ENCODE measurements at places on chromosomes 6 and 20. TPM values are rescaled to one million over a fixed set of nuclear protein-coding genes. Genes with fewer than 3 reads are reported as not detected.

DNA sequence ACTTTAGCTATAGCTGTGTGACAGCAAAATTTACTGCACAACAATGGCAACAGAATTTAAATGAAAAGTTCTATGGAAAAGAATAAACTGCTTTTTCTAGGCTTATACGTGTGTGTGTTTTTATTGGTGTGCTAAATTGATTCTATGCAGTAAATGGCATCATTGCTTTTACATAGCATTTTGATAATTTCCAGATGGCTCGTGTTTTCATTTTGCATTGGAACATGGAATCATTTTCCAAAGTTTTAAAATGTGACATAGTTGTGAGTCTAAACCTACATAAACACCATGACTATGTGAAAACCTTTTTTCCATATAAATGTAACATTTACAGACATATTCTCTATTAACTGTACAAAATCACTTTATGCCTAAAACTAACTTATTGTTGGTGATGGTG, 127.8 kb downstream of the SIM1 start:
- no peaks in the 10 kb centered on the region for H3K36me3 ChIP-seq
- no peak for DNase-seq
- H3K27me3 ChIP-seq, result no peaks in the 10 kb centered on the region

The SMOC2 gene
- total RNA-seq, result 14.4 TPM

The ADGRB3 gene
- 1.5 TPM for total RNA-seq

DNA sequence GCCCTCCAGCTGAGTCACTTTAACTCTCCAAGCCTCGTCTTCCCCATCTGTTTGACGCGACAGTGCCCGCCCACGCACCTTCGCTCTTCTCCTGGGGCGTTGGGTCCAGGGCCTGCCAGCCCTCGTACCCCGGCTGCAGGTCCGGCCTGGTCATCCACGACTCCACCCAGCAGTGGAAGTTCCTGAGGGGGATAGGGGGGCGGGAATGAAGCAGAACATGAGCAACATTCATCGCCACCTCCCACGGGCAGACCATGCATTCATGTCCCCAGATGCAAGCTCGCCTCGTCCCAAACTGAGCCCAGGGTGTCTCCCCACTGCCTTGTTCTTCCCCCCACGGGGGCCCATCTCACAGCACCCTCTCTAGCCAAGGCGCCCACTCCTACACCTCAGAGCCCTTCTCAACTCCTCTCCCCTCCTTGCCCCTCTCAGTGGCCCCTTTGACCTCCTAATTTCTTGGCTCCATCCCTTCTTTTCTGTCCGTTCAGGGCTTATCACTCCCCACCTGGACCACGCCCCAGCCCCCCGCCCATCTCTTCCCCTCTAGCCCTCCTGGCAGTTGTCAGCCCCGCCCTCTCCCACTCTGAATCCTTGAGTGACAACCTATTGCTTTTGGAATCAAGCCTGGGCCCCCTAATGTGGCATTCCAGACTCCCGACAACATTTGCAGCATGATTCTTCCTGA, 23.7 kb downstream of the TGM2 start:
- peak overlapping the region; percentile 85 for H3K27ac ChIP-seq
- H3K27me3 ChIP-seq, result no peaks in the 10 kb centered on the region
- peaks cover 88% of the 10 kb centered on the region for H3K36me3 ChIP-seq
- H3K4me3 ChIP-seq, result no peak overlapping the region
- H3K4me1 ChIP-seq, result peaks cover 79% of the 10 kb centered on the region

The SNAP91 gene
- 2.6 TPM for total RNA-seq

DNA sequence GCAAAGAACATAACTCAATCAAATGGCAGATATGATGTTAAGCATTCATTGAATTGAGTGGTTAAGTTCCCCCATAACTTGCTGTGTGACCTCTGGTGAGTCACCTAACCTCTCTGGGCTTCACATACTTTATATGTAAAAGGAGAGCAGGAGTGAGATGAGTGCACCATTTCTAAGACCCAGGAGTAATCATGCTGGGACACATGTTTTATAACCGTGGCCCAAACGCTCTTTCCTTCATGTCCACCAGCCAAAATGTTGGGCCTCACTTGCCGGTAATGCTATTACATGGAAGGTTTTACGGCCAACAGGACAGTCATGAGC, 40.3 kb upstream of the CCDC167 start:
- no peak overlapping the region for H3K27ac ChIP-seq
- H3K4me1 ChIP-seq, result peaks cover 16% of the 10 kb centered on the region
- H3K4me3 ChIP-seq, result no peak overlapping the region

Data from left ventricle myocardium inferior (tissue), 1 donor.